K562 (cell line): ENCODE measurements at places on chromosomes 6 and 20.

GRCh38 chr6:157361886-157362285, 19.1 kb upstream of the ZDHHC14 start:
- no peak for DNase-seq

GRCh38 chr20:37331060-37331857, 14.7 kb upstream of the SRC start:
- DNase-seq, result no peak

DNA sequence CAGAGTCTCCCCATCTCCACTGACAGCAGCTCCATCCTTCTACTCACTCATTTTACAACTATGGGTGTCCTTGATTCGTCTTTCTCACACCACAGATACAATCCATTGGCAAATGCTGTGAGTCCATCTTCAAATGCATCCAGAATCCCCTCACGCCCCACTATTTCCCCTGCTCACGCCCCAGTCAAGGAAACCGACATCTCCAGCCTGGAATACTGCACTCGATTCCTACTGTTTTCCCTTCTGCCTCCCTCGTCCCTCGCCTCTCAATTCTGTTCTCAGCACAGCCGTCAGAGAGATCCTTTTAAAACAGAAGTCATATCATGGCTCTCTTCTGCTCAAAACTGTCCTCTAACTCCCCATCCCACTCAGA, 4.7 kb downstream of the HLA-B start:
- DNase-seq, result no peak

- no peak for DNase-seq
Observed at GRCh38 chr20:38296433-38296832, 7.5 kb upstream of the BPI start.

- DNase-seq, result no peak
Observed at GRCh38 chr6:20362623-20363022, 39.1 kb upstream of the E2F3 start.

DNA sequence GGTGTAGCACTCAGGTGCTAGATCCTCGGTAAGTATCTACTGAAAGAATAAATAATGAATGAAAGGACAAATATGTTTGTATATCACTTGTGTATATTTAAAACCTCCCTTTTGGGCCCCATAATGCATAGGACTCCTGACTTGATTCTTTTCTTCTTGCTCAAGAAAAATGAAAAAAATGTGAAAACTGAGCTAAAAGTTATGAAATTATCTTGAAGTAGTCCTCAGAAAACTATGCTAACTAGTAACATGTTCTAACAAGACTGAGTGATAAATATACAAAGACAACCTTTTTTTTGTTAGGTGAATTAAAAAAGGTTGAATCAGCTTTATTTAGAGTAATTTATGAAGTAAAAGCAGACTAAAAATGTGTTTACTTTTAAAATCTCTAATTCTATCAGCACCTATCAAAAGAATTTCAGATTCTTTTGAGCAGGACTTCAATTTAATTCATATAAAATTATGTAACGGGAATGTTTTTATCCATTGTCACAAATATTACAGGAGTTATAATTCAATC, 247.8 kb upstream of the JAG1 start:
- no peak for DNase-seq

DNA sequence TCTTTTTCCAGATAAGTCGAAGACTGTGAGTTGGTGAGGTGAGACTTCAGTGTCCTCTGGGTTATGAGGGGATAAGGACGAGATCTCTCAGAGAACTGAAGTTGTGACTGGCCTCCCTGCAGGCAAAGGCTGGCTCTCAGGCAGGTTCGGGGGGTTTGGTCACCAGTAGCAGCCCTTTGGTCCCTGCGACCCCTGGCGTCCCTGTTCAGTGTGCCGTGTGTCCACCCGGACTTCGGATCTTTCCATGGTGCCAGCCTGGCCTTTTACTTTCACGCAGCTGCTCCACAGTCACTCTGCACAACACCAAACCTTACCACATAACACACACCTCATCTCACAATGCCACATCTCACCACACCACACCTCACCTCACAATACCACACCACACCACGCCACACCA, 131.9 kb downstream of the ERMARD start:
- no peak for DNase-seq

DNA sequence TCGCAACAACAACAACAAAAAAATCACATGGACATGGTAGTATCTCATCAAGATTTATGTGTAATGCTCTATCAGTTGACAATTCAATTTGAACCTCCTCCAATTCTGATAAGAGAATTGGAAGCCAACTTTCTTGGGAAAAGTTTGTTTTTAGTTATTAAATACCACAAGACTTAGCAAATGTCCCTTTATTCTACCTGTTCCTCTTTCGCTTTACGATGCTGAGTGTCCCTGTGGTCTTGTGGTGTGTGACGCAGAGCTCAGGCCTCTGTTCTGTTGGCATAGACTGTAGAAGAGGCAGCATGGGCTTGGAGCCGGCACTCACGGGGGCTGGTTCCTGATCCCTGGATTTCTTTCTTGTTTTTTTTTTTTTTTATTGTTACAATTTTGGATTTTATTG, 76.7 kb downstream of the PSMB1 start:
- DNase-seq, result no peak

DNA sequence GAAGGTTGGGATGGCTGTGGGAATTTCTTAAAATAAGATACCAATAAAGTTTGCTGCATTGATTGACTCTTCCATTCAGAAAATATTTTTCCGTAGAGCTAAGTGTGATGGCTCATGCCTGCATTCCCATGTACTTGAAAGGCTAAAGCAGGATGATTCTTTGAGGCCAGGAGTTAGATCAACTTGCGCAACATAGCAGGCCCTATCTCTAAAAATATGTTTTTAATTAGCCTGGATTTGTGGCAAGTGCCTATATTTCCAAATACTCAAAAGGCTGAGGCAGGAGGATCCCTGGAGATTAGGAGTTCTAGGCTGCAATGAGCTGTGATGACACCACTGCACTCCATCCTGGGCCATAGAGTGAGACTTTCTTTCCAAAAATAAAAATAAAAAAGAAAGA, 431.2 kb upstream of the PTCHD4 start:
- no peak for DNase-seq

DNA sequence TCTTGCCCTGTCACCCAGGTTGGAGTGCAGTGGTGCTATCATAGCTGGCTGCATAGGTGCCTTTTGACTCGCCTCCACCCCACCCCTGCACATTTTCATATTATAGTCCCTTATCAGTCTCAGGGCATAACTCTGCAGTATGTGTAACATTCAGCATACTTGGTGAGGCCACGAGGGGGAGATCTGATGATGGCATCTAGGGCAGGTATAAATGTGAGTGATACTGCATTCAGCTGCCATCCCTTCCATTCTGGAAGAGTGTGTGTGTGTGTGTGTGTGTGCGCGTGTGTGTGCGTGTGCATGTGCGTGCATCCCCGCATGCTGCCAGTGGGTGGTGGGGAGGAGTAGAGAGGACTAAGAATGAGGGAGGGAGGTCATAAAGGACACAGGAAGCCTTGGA, 81.4 kb downstream of the JARID2 start:
- DNase-seq, result peak; percentile 70

DNA sequence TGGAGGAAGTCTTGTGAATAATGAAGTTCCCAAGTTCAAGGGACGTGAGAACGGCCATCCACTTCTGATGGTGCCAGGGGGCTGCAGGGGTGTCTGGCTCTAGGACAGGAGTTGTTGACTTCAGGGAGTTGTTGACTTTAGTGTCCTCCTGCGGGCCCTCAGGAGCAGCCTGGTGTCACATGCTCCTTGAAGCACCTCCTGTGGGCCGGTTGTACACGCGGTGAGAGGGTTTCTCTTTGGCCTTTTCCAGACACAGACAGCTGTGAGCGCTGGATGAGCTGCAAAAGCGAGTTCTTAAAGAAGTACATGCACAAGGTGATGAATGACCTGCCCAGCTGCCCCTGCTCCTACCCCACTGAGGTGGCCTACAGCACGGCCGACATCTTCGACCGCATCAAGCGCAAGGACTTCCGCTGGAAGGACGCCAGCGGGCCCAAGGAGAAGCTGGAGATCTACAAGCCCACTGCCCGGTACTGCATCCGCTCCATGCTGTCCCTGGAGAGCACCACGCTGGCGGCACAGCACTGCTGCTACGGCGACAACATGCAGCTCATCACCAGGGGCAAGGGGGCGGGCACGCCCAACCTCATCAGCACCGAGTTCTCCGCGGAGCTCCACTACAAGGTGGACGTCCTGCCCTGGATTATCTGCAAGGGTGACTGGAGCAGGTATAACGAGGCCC, 77.8 kb downstream of the ISM1 start:
- no peak for DNase-seq

DNA sequence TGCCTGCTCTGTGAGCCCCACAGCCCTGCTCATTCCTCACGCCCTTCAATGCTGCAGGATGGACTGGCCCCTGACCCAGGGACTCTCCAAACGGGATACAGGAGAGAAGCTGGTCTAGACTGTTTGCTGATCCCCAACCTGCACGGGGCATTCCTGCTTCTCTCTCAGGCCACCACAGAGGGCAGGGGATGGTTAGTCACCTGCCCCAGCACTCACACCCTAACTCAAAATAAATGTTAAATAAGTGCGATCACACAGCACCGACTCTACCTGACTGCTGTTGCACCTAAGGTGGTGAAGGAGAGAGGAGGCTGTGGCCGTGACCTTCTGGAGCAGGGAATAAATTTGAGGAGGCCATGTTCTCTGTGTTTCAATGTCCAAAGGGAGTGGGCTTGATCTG, 39.9 kb upstream of the TGM6 start:
- DNase-seq, result no peak

- DNase-seq, result no peak
Observed at GRCh38 chr20:63081831-63082230, 75.1 kb upstream of the BHLHE23 start.

DNA sequence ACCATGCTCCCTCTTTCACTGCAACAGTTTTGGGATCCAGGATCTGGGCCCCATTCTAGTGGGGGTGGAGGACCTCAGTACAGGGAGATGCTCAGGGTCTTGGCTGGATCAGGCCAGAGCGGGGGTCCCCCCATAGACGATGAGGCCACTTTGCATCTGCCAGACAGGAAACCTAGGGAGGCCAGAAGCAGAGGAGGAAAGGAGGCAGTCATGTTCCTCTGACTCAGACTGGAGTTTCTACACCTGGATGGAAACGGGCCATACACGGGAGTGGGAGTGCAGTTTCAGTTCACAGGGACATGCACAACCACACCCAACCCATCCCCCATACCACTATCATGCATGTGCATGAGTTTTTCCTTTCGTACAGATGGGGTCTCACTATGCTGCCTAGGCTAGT, 3.6 kb upstream of the EMILIN3 start:
- no peak for DNase-seq

GRCh38 chr6:102853249-102853955, 1459.9 kb downstream of the GRIK2 start:
- no peak for DNase-seq

GRCh38 chr6:132388291-132388690, 13.0 kb downstream of the MOXD1 start:
- no peak for DNase-seq

DNA sequence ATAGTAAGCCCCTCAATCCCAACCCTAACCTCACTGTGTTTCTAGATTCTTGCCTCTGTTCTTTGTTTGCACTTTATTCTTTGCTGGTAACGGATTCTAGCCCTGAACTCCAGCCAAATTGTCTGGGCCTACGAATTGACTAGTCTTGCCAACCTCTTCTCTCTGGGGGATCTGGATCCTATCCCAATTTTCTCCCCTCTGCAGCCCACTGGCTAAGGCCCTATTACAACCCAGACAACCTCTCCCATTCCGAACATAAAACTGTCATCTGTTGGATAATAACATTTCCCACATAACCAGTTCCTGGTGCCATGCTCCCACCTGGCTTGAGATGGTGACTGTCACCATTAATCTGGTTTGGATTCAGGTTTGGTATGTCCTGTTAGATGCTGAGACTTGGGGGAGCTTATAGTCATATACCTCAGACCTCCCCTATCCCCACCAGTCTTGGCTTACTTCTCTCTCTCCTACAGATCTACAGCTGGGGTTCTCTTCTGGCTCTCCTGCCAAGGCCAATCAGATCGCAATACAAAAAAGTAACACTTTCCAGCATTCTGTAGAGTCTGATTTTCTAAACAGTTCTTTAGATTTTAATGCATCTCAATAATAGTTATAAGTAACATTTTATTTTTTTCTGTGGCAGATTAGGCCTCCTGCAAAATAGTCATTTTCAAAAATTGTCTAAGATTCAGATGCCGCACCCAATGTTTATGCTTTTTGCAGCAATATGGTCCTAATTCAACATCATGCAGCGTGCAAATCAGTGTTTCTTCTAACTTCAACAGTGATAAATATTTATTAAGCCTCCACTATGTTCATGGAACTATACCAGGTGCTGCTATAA, 29.8 kb upstream of the AHI1 start:
- DNase-seq, result no peak

GRCh38 chr6:25601800-25602673, 50.0 kb upstream of the SCGN start:
- DNase-seq, result peak; percentile 37

GRCh38 chr20:63951398-63952209, 4.6 kb downstream of the UCKL1 start:
- DNase-seq, result no peak

- DNase-seq, result no peak
Observed at GRCh38 chr6:119929121-119929520, 579.6 kb upstream of the MAN1A1 start.

DNA sequence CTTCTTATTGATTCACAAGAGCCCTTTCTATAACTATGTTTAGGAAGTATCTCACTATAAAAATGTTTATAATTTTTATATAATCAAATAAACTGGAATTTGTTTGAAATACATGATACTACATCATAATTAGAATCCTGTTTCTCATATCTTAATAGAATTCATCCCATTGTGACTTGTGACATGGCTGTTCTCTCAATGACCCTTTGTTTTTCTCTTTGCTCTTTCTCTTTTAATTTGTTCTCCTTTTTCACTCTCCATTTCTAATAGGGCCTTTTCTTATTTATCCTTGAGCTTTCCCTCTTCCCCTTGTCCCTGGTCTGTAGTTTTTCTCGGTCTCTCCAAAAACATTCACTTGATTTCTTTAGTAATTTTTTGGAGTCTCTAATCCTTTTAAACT, 111.3 kb downstream of the ADGRB3 start:
- no peak for DNase-seq

GRCh38 chr20:51966296-51966971, 164.1 kb upstream of the SALL4 start:
- peak; percentile 20 for DNase-seq

- no peak for DNase-seq
Observed at GRCh38 chr20:49659056-49659455, 54.6 kb downstream of the B4GALT5 start.

DNA sequence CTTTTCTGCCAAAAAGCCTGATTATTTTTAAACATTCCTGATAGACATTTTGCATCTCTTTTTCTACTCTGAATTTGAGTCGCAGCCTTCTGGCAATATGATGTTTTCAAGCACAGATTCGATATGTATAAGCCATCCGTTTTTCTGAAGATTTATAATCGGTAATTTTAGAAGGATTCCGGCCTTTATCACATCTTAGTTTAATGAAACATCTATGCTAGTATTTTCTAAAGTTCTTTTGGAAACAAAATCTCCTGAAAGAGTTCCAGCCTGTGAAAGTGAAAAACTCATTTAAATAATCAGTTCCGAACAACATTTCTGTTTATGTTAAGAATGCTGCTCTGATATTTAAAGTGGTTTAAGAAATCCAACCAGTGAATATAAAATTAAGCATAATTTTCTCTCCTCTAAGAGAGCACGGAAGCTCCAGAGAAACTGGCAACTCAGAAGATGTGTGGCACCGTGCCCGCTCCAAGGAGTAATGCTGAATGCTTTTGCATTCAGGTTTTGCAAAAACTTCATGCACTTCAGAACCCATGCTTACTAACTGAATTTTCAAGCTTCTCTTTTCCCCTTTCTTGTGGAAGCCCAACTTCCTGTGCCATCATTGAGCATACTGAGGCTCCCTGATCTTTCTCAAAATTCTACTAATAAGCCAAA, 20.7 kb downstream of the NDUFAF4 start:
- no peak for DNase-seq
